ENCODE measurements at places on chromosomes 12 and 14.

DNA sequence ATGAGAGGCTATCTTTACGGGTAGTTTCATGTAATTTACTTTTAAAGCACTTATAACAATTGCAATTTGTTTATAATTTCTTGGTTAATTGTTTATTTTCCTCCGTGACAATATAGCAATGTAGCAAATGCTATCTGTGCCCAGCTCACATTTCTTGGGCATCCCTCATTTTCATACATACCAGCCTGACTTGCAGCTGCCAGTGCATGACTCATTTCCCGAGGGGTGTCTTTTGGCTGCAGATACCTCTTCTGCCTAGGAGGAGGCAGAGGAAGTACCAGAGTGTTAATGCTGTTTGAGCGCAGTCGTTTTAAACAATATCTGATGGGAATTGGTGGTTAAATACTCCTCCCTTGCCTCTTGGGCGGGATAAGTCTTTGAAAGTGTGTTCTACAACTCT lies 104.2 kb upstream of the ABCD2 start:
- DNase-seq: peak; percentile 86

GRCh38 chr14:99581374-99581773 lies 22.6 kb downstream of the CCDC85C start:
- no peak for DNase-seq

GRCh38 chr12:61765926-61766325 lies 494.3 kb upstream of the USP15 start:
- no peak for DNase-seq

GRCh38 chr14:54490445-54491175 lies 1.8 kb upstream of the GMFB start:
- DNase-seq: no peak

GRCh38 chr12:51687177-51687576 lies 96.1 kb downstream of the SCN8A start:
- no peak for DNase-seq

Data from MCF 10A (cell line).